ENCODE measurements at places on chromosomes 5 and 9.

DNA sequence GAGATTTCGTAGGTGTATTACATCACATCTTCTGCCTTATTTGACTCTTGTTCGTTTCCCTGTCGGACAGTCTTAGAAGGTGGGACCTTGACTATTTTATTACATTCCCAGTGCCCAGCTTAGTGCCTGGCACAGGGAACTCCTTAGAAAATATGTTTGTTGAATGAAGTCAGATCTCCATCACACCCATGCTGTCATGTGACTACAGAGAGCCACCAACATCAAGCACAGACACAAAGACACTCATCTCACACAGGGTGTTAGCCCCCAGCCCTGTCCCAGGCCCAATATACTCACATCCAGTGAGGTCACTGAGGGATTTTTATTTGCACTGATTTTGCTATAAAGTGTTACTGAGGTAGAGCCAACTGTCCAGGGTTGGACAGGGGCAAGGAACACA, 692 bp upstream of the SRA1 start:
- no peaks in the 10 kb centered on the region for H3K27me3 ChIP-seq
- peaks cover 4% of the 10 kb centered on the region for H3K4me1 ChIP-seq
- peak overlapping the region; percentile 5 for H3K27ac ChIP-seq
- no peak overlapping the region for H3K4me3 ChIP-seq
- DNase-seq: no peak

DNA sequence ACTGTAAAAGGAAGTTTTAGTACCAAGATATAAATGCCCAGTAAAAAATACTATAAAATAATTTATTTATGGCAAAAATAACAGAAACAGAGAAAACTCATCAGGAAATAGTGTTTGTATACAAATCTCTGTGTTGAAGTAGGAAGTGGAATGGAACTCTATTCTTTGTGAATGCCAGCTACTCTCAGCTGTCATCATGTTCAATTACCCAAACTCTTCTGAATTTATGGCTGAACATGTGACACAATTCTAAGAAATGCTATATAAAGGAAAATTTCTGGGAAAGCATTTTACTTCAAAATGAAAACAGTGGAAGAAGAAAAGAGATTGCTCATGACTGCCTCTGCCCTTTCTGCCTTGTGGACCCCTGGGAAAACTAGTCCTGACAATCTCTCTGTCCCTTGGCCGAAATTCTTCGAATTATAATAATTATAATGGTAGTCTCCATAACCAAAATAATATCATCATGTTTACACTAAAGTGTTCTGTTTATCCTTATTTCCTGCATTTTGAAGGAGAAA, 522.3 kb upstream of the ST8SIA4 start:
- DNase-seq: no peak
- no peaks in the 10 kb centered on the region for H3K36me3 ChIP-seq
- H3K27me3 ChIP-seq: no peaks in the 10 kb centered on the region
- H3K27ac ChIP-seq: no peak overlapping the region
- H3K4me1 ChIP-seq: no peaks in the 10 kb centered on the region

GRCh38 chr9:81389569-81389993, 299.8 kb downstream of the TLE1 start:
- no peak for DNase-seq
- no peak overlapping the region for H3K4me3 ChIP-seq
- H3K36me3 ChIP-seq: no peaks in the 10 kb centered on the region
- H3K27me3 ChIP-seq: no peaks in the 10 kb centered on the region
- peaks cover 4% of the 10 kb centered on the region for H3K4me1 ChIP-seq

DNA sequence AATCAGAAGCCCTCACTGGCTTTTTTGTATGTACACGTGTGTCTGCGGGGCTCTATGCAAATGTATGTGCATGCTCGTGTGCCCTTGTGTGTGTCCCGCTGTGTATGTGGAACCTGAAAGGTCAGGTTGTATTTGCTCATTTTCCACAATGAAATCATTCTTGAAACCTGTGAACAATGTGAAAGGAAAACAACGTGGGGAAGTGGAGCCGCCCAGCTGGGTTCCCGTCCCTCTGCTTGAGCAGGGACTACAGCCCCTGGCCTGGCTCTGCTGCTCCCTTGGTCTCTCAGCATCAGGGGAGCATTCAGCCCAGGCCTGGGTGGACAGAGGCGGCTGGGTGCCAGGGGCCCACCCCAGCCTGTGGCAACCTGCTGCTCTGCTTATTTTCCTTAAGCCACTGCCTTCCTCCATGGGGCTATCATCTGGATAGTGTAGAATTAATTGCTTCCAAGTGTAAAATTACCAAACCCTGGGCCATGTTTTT, 3.0 kb downstream of the ECSCR start:
- no peaks in the 10 kb centered on the region for H3K36me3 ChIP-seq
- DNase-seq: peak; percentile 78
- H3K4me3 ChIP-seq: no peak overlapping the region
- no peaks in the 10 kb centered on the region for H3K27me3 ChIP-seq
- no peak overlapping the region for H3K27ac ChIP-seq

Data from aorta (tissue), 5 donors.